ENCODE measurements at places on chromosomes 6 and 20.
A peak's percentile ranks its signal among the peaks of the same experiment; 100 is the strongest.

DNA sequence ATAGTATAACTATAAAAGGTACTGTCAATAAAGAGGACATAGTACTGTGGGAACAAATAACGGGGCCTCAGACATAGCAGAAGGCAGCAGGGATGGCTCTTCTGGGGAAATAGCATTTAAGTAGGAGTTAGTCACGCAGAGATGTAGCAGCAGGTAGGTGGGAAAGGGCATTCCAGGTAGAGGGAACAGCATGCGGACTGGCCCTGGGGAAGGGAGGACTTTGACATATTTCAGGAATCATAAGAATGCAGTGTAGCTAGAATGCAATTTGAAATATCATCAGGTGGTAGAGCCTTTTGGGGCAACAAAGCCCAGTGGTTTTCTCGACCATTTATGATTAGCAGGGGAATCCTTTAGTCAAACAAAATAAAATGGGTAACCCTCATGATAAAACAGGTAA is 191.1 kb downstream of the SLC24A3 start:
- no peak for DNase-seq

- DNase-seq = no peak
Measured at GRCh38 chr20:46627234-46627633, 24.0 kb downstream of the SLC13A3 start.

DNA sequence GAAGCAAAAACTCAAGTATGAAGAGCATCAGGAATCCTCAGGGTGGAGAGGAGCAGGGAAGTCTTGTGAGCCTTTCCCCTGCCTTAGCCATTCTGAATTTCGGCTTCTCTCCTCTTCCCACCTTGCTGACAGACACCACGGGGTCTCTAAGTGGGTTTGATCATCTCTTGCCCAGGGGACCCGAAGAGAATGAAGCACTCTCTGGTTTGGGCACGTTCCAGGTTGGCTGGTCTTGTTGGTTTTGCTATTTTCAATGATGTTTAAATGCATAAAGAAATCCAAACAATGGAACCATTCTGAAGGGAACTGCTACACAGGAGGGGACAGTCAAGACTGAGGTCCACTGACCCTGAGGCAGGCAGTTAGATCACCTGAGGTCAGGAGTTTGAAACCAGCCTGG is 131.7 kb downstream of the PXDC1 start:
- no peak for DNase-seq

DNA sequence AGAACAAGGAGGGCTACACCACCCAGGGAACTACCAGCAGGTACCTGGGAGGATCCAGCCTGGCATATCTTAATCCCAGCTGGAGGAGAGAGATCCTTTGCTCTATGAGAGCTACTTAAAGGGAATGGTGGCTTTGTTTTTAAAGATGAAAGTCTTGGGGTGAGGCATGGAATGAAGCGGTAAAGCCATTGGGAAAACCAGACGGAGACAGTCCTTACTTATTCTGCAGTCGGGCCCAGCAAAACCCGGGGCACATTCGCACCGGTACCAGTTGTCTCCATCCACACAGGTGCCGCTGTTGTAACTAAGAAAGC is 30.3 kb downstream of the JAG1 start:
- DNase-seq = no peak

- DNase-seq = peak; percentile 7
Measured at GRCh38 chr6:154868143-154868594, 126.9 kb upstream of the TIAM2 start.

Measured in Calu3 (cell line).